SJSA1 (cell line): ENCODE measurements at places on chromosomes 12 and 14.

DNA sequence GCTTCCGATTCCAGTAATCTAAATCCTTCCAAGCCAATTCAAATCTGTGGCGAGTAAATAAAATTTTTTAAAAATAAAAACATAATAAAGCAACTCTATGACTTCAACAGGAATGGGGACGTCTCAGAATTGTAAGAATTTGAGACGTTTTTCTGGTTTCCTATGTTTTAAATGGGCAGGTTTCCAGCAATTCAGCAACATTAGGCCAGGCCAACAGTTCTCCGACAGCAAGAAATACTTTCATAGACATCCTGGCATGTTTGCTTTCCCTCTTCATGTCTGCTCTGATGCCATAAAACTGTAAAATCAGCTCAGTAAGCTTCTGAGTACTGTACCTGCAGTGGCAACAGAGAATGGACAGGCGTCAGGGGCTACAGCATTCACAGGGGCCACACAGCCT, 35.8 kb upstream of the DICER1 start:
- no peak for DNase-seq

GRCh38 chr12:109347589-109347988, at the start of gene MYO1H:
Gene MYO1H, plus strand, starts transcription at chr12:109347900. Its CDS starts 61 bp downstream, at chr12:109347961.
- no peak for DNase-seq

DNA sequence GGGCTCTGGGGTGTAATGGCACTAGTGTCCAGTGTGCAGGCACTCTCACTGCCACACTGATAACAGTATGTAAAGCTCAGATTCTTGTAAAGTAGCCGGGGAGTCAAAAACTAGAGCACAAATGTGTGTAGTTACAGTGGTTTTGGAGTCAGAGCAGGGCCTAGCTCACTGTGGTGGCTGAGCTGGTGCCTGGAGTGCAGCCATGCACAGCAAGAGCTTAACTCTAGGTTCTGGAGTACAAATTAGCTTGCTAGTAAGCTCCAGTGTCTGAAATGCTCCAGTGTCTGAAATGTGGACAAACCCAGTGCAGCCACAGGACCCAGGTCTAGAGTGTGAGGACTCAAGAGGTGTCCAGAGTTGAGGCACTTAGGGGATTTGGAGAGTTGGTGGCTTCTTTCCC, 149.2 kb downstream of the MSRB3 start:
- no peak for DNase-seq

DNA sequence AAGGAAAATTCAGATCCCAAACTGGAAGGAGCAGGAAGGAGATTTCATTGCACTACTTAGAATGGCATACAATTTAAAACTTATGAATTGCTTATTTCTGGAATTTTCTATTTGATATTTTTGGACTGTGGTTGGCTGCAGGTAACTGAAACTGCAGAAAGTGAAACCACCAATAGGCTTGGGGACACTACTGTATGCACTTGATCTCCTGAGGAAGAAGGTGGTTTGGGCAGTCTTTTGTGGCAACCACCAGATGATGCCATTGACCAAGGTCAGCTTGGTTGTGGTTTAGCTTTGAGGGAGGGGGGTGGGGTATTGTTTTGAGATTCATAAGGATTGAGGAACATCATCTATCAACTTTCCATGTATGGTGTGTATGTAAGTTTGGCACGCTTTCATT, 209.5 kb upstream of the STXBP6 start:
- no peak for DNase-seq

DNA sequence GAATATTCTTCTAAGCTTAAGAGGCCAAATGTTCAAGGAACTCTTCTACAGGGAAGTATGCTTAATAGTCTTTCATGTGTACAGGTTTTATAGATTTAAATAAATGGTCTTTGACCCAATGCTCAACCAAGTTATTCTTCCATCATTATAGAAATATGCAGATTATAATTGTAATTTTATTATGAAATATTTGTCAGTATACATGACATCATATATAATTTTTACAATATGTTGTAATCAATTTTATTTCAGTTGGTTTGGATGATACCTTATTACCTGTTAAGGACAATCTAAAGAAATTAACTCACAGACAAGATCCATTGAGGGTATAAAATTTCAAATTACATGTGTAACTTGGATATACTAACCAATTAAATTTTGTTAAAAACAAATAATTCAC, 1278.3 kb downstream of the SLC16A7 start:
- DNase-seq: no peak

- DNase-seq: no peak
Measured at GRCh38 chr12:52059582-52060497, 8.6 kb downstream of the NR4A1 start.

- DNase-seq: peak; percentile 57
Measured at GRCh38 chr12:100026241-100026640, 41.5 kb upstream of the ANKS1B start.

DNA sequence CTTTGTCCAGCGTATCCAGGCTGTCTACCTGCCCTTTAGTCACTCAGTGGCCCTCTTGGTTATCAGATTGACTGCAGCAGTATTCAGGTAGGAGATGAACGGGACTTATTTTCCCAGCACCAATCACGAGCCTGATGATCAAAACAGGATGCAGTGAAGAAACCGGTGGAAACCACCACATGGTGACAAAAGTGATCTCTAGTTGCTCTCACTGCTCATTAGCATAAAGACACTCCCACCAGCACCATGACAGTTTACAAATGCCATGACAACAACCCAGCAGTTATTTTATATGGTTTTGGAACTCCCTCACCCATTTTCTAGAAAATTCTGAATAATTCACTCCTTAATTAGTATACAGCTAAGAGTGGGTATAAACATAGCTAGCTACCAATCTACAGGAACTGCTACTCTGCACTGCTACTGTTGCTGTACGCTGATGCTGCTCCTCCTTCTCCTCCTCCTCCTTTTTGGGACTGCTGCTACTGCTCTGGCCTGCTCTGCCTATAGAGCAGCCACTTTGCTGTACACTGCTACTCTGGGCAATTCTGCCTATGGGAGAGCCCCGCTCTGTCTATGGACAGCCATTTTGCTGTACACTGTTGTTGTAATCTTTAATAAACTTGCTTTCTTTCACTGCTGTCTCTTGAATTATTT, 142.5 kb upstream of the SSTR1 start:
- DNase-seq: no peak

- DNase-seq: no peak
Measured at GRCh38 chr14:22379727-22380126, 209.3 kb downstream of the DAD1 start.

GRCh38 chr14:23545740-23546365, 5.7 kb downstream of the ZFHX2 start:
- no peak for DNase-seq

- no peak for DNase-seq
Measured at GRCh38 chr12:120630104-120630892, 10.1 kb upstream of the CABP1 start.

DNA sequence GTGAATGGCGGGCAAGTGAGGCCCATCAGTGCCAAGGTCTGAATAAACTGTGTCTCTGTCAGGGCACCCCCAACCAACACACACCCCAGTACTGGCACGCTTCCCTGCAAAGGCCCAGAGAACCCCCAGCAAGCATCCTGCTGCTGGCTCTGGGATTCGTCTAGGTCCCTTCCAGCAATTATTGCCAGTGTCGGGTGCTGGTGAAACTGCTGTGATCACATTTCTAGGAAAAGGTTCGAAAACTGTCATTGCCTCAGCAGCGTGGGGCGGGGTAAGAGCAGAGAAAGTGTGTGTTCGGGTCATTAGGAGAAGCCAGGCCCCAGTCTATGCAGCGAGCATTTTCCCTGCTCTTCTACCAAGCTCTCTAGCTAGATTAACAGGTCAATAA, 2.5 kb downstream of the FAM222A start:
- DNase-seq: no peak

DNA sequence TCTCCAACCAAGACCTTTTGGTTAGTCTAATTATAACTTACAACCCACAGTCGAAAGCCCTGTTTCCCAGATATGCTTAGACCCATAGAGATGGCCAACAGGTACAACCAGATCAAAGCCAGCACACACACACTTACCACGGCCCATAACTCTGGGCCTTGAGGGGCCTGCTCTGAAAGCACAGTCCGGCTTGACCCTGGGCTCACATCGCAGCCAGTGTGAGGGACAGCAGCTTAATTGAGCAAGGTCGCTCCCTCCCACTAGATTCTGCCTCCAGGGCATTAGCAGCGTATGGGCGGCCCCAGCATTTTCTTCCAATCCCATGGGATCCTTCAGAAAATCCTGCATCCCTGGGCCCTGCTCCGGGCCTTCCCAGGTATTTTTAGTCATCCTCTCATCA, 157.4 kb upstream of the FKBP4 start:
- no peak for DNase-seq

DNA sequence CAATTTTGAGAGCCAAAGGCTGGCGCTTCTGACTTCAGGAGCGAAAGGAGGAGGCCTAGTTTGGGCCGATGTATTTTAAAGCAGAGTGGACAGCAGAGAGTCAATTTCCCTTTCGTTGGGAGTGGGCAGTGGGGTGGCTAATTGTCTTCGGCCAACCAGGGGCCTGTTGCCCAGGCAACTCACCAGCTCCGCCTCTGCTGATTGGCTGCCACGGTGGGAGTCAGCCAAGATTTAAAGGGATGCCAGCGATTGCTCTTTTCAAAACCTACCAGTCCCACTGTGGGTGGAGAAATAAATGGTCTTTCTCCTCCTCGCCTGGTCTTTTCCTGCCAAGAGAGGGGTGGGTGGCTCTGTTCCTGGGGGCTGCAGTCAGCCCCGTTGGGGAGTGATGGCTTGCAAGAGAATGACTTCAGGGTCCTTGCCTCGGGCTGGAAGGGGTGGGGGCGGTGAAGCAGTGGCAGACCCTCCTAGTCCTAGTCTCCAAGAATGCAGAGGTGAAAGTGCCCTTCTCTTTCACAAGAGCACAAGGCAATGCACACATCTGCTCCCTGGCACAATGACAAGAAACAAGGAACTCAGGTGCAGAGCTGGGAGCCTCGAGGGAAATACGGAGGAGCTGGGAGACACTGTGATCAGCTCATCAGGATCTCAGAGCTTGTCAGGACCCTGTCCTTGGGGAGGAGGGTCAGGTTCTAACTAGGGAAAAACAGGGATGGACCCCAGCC, 37.7 kb downstream of the RASAL1 start:
- no peak for DNase-seq

GRCh38 chr14:67943947-67944346, 124.4 kb downstream of the RAD51B start:
- peak; percentile 74 for DNase-seq

- DNase-seq: peak; percentile 49
Measured at GRCh38 chr14:34874386-34875030, 652 bp downstream of the BAZ1A start.

DNA sequence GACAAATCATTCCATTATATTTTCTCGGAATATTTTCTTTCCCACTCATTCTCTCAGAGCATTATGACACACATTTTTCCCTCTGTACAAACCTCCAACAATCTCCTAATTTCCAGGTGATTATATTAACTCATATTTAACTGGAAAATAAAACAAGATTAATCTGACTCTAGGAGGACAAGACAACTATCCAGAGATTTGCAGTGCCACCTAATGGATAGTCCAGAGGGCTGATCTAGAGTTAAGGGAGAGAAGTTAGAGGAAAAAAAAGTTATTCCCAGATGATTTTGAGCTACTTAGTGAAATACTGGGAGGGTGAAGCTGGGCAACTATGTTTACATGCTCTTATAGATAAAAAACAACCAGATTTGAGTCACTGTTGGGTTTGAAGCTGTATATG, 161.7 kb downstream of the ALX1 start:
- DNase-seq: no peak

- DNase-seq: peak; percentile 64
Measured at GRCh38 chr12:123533672-123534643, at the start of gene RILPL1. Gene RILPL1, minus strand, starts transcription at chr12:123533719. Its CDS starts 237 bp downstream, at chr12:123533482.

DNA sequence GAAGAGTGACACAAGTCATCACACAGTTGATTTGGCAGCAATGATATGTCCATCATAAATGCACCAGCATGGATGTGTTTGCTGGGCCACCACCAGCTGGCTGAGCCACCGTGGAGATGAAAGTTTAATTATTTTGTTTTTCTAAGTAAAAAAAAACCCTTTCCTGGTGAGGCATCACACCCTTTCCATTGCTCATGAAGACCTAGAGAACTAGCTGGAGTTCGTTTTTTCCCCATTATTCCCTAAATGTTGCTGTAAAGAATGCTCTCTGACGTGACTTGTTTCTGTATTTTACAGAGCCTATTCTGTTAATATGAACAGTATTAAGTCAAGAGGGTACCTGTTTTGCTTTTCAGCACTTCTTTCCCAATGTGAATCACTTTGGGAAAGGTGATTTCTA, 257.9 kb downstream of the MSRB3 start:
- DNase-seq: no peak

DNA sequence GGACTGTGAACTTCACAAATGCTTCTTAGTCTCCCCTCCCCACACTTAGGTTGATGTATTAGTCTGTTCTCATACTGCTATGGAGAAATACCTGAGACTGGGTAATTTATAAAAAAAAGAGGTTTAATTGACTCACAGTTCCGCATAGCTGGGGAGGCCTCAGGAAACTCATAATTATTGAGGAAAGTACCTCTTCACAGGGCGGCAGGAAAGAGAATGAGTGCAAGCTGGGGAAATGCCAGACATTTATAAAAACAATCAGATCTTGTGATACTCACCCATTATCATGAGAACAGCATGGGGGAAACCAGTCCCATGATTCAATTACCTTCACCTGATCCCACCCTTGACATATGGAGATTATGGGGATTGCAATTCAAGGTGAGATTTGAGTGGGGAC, 178.8 kb downstream of the SLC38A4 start:
- DNase-seq: no peak

- DNase-seq: no peak
Measured at GRCh38 chr14:90168425-90169105, 87.8 kb upstream of the PSMC1 start.

GRCh38 chr12:40164034-40164433, 58.2 kb upstream of the SLC2A13 start:
- DNase-seq: no peak

DNA sequence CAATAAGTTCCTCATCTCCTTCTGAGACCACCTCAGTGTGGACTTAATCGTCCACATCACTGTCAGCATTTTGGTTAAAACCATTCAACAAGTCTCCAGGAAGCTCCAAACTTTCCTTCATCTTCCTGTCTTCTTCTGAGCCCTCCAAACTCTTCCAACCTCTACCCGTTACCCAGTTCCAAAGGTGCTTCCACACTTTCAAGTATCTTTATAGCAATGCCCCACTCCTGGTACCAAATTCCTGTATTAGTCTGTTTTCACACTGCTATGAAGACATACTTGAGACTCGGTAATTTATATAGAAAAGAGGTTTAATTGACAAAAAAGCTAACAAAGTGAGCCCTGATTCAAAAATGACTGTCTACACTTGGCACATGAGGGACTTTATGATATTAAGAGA, 22.8 kb downstream of the EMP1 start:
- DNase-seq: no peak

GRCh38 chr12:93680006-93680405, 2.8 kb downstream of the CRADD start:
- no peak for DNase-seq

DNA sequence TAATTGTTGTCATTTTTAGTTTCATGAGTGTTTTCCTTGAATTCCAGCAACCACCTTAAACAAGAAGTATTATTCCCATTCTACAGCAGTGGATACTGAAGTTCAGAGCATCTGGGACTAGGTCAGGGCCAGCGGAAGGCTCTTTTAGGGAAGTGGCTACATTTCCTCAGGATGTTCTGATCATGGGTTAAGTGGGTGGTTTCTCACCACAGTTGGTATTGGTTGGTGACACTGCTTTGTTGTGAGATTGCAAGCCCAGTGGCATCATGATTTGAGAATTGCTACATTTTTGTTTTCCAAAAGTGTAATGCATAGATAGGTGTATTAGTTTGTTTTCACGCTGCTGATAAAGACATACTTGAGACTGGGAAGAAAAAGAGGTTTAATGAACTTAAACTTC, 47.1 kb downstream of the SYNE2 start:
- DNase-seq: no peak
